ENCODE measurements at places on chromosomes 6 and 20.

GRCh38 chr6:151179321-151179720 lies 60.4 kb upstream of the AKAP12 start:
- no peak for DNase-seq

GRCh38 chr6:27760464-27760863 lies 151.7 kb downstream of the OR2B2 start:
- DNase-seq: no peak

DNA sequence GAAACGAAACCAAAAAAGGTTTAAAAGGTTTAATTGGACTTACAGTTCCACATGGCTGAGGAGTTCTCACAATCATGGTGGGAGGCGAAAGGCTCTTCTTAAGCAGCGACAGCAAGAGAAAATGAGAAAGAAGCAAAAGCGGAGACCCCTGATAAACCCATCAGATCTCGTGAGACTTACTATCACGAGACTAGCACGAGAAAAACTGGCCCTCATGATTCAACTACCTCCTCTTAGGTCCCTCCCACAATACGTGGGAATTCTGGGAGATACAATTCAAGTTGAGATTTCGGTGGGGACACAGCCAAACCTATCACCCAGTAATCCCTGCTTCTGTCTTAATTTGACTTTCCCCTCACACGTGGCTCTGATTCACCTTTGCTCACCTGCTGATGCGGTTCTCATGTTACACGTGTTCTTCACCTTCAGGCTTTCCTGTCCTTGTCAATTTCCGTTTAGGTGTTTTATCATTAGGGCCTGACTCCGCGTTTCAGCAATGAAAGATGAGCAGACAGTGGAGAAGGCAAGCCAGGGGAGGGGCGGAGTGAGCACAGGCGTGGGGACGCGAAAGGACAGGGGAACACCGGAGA lies 57.1 kb downstream of the AGPAT4 start:
- no peak for DNase-seq

DNA sequence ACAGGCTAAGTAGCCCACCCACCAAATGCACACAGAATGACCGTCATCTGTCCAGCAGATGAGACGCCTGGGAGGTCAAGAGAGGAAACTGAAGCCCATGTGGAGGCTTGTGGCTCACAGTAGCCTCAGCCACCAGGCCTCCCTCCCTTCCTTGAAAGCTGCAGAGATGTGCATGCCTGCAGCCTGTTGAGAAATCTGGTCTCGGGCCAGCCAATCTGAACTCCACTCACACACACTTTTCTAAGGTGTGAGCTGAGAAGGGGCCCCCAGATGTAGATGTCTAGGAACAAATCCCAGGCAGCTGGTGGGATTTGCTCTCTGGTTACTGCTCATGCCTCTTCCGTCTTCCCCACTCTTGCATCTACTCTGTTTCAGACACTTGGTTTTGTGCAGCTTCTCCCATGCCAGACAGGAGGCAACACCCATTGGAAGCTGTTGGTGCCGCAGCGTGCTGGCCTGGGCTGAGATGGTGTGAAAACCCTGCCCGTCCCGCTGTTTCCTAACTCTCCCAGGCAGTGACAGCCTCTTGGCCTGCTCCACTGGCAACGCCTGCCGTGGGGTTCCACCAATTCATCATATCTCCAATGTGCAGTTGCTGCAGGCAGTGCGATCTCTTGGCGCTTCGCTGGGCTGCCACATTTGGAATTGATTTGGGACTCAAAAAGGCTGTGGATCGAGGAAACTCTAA lies 24.1 kb upstream of the PAX1 start:
- no peak for DNase-seq

- DNase-seq: no peak
Measured at GRCh38 chr6:24854077-24854666, 55.5 kb upstream of the ARMH2 start.

DNA sequence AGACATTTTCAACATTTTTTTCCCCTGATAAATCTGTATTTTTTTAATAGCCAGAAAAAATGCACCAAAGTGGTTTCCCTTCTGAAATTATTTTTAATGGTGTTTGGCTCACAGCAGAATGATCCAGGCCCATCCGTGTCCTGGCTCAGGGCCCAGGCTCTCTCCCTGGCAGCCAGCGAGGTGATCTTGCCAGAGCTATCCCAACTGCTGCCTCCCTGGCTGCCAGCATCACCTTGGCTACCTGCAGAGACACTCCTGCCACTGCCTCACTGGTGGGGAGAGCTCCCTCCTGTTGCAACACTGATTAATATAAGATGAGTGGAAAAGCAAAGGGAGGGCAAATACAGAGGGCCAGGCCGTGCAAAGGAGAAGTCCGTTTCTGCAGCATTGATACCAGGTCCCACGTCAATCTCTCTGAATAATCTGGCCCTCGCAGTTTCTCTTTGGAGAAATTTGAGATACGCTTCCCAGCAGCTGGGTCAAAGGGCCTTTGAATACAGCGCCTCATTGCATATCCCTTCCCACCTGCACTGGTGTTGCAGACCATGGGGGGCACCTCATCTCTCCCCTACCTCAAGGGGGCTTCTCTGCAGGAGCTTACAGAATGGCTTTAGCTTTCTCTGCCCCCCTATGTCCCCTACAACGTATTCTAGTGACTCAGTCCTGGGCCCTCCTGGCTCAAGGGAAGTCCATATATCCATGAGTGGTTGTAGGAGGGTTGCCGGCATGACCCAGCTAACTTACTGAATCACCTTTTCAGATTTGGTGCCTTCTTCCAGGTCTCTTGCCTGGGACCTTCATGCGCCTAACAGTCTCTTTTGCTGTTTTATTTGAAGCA lies 12.8 kb upstream of the DSTN start:
- no peak for DNase-seq

DNA sequence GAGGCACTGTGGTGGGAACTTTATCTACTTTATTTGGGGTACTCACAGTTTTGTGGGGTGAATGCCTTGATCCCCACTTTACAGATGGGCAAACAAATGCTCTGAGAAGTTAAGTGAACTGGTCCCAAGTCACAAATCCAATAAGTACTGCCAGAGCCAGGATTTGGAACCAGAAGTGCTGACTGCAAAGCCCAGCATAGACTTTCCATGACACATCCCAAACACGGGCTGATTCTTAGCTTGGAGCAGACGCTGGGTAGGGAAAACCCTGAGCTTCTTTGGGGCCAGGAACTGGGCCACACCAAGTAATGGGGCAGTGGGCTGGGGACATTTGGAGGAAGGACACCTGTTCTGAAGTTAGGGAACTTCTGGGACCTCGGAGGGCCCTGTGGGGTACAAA lies 20.3 kb downstream of the RIN2 start:
- no peak for DNase-seq

- no peak for DNase-seq
Measured at GRCh38 chr6:157172231-157172701, 151.1 kb downstream of the TMEM242 start.

- no peak for DNase-seq
Measured at GRCh38 chr20:34362502-34363061, 491 bp upstream of the ITCH start.

DNA sequence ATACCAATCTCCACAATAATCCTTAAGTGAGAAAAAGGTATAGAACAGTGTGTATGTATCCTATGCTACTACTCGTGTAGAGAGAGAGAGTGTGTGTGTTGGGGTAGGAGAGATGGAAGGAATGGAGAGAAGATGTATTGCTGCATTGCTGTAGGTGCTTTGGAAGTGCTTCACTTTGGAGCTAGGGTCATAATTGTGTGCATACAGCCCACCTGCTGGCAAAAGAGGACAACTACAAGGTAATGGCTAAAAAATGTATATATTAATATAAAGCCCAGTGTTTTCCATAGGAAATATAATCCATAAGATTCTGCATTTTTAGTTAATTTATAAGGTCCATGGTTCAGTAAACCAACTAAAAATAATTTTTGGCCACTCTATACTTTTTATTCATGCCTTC lies 36.1 kb downstream of the SERAC1 start:
- DNase-seq: peak; percentile 12

GRCh38 chr6:51019806-51020205 lies 201.1 kb downstream of the TFAP2B start:
- no peak for DNase-seq

- no peak for DNase-seq
Measured at GRCh38 chr6:131023834-131024504, 39.1 kb downstream of the EPB41L2 start.

- DNase-seq: no peak
Measured at GRCh38 chr6:37673436-37673835, 24.2 kb downstream of the MDGA1 start.

GRCh38 chr6:14440215-14440910 lies 322.8 kb downstream of the CD83 start:
- no peak for DNase-seq

GRCh38 chr6:111418971-111419693 lies 63.9 kb downstream of the REV3L start:
- DNase-seq: no peak

DNA sequence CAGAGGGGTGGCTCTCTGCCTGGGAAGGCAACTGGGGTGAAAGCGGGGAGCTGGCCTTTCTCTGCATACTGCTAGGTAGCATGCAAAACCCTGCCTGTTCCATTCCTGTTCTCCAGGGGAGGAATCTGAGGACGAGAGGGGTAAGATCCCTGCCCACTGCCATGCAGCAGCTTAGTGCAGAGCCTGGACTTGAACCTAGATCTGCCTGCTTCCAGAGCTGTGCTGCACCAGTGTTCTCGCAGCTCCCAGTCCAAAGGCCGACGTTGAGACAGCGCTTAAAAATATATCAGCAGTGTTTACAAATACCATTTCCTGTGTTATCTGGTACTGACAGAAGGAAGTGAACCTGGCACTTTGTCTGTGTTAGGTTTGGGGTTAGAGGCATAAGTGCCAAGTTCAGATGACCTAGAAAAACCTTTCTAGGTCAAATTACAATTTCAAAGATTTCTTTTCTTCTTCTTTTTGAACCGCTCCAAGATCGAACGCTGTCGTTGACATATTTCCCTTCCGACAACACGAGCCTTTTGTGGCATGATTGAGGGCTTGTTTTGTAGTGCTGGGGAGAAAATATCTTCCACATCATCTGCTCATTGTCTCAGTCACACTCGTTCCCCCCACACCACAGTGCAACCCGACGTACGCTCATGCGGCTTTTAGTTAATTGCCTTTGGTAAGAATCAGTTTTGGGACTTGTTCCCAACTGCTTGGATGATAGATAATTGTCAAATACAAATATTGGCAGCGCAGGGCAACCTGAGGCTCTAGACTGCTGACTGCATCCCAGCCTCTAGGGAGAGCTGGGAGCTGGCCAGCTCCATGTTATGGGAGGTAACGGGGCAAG lies 44.6 kb downstream of the TOX2 start:
- no peak for DNase-seq

- peak; percentile 67 for DNase-seq
Measured at GRCh38 chr6:137415127-137415833, 78.9 kb downstream of the OLIG3 start.

DNA sequence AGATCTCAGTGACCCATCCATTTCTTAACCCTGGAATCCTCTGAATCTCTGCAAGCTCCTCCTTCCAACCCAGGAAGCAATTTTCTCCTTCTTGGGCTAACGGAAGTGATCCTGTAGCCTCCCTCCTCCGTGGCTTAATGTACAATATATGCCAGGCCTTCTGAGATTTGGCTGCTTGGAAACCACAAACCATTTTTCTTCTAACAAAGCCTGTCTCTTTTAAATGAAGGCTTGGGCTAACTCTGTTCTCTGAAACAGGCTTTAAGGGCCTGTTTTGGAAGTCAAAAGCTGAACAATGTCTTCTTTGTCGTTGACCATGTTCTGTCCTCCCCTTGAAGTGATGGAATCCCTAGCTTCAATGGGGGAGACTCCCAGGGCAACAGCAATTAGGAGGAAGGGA lies 14.9 kb downstream of the FYN start:
- DNase-seq: no peak

GRCh38 chr20:36367370-36367745 lies 61.2 kb downstream of the DLGAP4 start:
- DNase-seq: no peak

DNA sequence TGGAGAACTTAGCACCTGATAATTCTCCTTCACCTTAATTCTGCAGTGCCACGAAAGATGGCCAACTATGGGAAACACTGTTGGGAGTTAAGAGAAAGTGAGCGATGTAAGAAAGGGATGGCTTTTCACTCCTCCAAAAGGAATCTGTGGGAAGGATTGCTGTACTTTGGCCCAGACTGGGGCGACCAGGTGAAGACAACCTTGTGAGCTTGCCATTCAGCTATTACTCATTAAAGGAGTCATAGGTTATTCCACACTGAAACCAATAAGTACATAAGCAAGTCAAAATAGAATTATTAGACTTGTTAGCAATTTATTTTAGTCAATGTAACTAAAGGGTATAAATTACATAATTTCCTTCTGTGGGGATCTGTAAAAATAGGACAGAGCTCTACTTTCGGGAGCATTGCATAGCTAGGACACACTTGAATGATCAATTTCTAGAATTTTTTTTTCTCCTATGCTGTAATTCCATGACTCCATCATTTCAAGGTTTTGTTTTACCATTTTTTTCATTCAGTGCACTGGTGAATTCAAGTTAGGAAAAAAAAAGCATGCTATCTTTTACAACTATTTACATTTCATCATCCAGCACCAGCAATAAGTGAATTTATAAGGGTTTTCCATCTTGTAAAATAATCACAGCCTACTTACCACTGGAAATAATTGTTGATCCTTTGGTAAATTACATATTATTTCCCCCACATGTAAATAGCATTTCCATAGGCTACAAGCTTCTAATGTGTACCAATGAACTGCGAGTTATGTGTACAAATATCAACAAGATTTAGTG lies 231.7 kb downstream of the SIM1 start:
- no peak for DNase-seq

DNA sequence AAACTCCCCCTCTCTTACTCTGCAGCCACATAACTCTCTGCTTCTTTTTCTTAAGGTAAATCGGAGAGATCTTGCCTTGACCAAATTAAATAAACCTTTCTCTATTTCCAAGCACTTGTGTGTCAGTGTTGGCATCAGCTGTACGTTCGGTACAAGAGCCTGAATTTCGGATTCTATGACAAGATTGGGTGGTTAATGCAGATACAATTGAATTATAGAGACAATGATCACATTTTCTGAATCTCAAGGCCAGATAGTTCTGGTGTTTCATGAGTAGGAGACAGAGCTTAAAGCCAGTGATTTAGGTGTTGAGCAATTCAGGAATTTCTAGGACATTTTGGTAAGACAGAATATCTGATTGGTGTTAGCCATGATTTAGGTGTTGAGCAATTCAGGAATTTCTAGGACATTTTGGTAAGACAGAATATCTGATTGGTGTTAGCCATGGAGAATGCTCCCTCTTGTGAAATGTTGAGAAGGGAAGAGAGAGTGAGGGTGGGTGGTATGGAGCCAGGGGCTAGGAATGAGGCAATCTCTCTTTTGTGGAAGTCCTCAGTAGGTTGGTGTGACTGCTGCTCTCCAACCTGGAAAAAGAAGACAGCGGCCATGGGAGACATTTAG lies 5.1 kb downstream of the SPINT3 start:
- DNase-seq: no peak

- DNase-seq: peak; percentile 71
Measured at GRCh38 chr6:28884423-28885131, 39.2 kb downstream of the TRIM27 start.

- DNase-seq: no peak
Measured at GRCh38 chr6:151358475-151358874, 32.9 kb downstream of the ZBTB2 start.

- DNase-seq: peak; percentile 63
Measured at GRCh38 chr6:26607434-26608230, 10.9 kb downstream of the ABT1 start.

All from stimulated activated CD4-positive, alpha-beta T cell treated with anti-CD3 and anti-CD28 coated beads, Interleukin-4, amount 100 ng/mL, for 24 hours (primary cell).